Non-pigmented ciliary epithelial cell (primary cell): ENCODE measurements at places on chromosomes 3 and 15.

DNA sequence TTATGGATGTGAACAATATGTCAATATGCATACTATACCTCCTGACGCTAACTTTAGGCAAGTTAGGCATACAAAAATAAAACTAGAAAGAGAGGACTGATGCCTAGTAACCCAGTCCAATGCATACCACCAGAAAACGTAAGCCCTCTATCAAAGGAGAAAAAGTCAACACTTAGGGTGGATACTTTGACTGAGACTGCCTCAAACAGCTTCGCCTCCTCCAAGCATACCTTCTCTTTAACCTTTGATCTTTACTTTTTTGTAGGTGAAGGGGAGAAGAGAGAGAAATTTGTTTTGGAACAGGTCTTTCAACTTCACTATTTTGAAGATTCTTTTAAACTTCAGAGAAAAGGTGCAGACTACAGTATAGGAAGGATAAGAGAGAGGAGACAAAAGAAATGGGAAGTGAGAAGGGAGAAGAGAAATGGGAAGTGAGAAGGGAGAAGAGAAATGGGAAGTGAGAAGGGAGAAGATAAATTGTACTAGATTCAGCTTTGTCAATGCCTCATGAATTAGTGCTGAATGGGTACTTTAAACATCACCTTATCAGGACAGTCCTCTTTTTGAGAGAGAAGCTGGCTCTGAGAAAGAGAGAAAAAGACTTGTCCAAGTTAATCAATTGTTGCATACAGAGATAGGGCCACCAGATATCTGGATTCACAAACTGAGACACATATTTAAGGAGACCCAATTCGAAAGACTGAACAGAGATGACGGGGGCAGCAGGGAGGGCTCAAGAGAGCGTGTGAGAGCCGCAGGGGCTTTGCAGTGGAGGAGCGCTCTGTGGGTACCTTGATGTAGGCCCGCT, 1.0 kb downstream of the P3H2 start:
- no peak for DNase-seq

DNA sequence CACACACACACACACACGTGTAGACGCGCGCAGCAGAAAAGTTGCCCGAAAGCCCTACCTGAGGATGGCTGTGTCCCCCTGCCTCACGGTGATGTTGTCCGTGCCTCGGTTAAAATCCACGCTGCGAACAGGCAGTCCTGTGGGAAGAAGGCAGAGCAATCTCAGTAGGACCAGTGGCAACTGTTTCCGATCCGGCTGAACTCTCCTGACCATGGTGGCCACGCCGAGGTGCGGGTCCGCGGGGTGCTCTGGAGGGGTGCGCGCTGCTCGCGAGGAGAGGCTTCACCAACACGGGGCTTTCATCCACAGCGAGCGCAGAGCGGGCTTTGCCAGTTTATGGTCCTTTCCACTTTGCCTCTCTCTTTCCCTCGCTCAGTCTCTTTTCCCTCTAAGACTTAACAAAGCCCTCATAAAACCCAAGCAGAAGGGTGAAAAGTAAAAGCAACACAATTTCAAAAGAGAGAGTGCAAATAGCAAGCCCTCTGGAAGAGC, 422 bp downstream of the LSAMP start:
- no peak for DNase-seq

DNA sequence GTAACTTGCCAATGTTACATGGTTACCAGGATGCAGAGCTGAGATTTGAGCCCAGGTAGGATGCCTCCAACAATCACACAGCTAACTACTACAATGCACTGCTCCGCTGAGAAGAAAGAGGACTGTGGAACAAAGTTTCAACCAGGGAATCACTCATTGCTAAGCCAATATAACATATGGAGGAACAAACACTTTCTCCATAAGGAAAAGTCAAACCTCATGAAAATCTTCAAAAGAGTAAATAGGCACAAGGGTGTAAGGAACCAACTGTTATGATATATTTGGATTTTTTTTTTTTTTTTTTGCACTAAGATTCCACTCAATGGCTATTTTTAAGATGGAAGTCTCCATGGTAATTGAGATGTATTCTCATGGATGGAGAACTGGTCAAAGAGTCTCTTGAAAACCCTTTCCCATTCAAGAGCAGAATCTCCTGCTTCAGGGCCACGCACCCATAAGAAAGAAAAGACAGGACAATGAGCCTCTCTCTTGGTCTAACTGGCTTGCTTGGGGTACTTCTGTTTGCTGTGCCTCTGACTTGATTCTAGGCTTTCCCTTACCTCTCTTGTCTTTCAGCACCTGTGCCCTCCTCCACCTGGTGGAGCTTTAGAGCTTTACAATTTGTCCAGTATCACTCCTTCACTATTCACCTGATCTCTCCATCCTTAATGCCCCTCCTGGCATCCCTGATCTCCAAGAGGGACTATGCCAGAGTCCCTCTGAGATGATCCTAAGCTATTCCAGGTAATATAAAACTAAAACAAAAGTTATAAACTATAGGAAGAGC, 252.8 kb downstream of the NTRK3 start:
- DNase-seq = no peak

DNA sequence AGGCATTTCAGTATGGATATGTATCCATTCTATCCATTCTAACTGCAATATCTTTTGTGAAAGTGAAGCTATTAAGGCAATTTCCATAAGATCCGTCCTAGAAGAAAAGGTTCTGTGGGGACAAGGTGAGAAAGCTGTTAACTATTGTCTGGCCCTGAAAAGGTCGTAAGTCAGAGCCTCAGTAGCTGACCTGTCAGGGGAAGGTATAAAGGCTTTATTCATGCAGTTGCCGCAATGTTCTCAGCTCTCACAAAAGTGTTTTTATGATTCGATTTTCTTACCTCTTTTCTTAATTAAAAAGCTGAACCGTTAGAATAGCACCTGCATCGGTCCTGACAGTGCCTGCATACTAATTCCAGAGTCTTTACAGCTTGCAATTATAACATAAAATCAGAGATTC, 24.7 kb downstream of the ZIC4 start:
- DNase-seq = no peak

GRCh38 chr15:101489599-101490407, at the start of gene PCSK6:
TSS of gene PCSK6 (minus strand) at chr15:101489707. CDS start at chr15:101489670, 37 bp downstream.
- DNase-seq = no peak

DNA sequence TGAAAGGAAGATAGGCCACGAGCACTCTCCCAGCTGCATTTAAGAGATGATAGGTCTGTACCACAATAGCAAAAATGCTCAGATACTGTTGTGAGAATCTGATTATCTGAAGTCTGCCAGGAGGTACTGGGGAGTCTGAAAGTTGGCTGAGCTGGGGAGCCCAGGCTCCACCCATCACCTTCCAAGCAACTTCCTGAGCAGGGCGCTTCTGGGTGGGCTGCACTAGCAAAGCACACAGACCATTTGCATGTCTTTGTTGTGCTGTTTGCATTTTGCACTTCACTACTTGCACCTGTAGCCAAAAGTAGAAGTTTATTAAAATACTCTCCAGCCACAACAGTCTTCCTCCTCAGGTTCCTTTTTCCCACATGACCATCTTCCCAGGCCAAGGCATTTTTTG, 133.2 kb downstream of the ALDH1A2 start:
- DNase-seq = no peak
